ENCODE measurements at places on chromosomes 1 and 21.

GRCh38 chr1:147717706-147718097 is 42.7 kb downstream of the GJA5 start:
- DNase-seq, result no peak

- DNase-seq, result no peak
These were observed 18.4 kb downstream of the HIPK1 start for GRCh38 chr1:113947388-113948107.

DNA sequence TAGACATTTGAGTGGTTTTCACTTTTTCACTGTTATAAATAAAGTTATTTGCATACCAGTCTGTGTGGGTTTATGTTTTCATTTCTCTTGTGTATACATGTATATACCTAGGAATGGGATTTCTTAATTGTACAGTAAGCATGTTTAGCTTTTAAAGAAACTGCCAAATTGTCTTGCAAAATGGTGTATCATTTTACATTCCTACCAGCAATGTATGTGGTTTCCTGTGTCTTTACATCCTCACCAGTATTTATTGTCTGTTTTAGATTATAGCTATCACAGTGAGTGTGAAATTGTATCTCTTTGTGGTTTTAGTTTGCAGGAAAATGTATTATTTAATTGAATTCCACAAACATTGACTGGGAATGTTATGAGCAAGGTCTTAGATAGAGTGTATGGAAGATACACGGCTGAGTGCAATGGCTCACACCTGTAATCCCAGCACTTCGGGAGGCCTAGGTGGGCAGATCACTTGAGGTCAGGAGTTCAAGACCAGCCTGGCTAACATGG is 57.3 kb downstream of the MACF1 start:
- no peak for DNase-seq

GRCh38 chr1:17488995-17489767 is 49.7 kb upstream of the RCC2 start:
- DNase-seq, result no peak

- DNase-seq, result no peak
These were observed 36.2 kb upstream of the DOCK7 start for GRCh38 chr1:62724430-62724829.

DNA sequence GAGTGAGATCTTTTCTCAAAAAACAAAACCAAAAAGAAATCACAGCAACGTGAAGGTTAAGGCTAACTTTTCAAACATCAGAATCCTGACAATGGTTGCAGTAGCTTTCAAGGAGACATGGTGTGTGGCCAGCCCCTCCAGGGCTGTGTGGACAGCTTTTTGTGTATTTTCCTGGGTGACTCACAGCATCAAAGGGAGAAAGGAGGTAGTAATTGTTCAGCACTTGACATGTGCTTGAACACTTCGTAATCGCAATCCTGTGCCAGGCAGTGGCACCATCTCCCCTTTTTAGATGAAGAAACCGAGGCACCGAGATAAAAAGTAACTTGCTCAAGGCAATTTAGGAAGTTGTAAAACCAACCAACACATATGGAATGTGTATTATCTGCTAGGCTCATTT is 10.3 kb downstream of the NBL1 start:
- no peak for DNase-seq

DNA sequence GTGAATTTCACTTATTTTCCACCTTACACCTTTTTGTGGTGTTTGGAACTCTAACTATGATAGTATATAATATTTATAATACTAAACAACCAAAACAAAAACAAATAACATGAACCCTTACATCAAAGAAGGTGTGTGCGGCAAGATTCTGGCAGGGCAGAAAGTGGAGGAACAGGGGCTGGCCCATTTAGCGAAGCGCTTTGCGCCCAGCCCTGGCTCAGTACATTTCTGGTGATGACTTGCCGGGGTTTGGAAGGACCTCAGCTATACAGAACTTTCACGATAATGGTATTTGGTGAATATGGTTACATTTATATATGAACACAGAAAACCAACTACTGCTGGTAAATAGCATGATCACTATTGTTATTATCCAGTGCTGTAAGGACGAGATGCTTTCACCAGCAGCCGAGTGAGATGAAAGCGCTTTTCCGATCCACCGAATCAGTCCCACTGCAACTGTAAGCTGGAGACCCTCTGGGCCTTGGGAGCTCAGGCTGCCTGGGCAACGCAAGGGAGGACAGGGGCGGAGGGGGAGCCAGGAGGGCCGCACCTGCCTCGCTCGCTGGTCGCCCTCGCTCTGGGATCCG is 63.9 kb downstream of the CD247 start:
- no peak for DNase-seq

DNA sequence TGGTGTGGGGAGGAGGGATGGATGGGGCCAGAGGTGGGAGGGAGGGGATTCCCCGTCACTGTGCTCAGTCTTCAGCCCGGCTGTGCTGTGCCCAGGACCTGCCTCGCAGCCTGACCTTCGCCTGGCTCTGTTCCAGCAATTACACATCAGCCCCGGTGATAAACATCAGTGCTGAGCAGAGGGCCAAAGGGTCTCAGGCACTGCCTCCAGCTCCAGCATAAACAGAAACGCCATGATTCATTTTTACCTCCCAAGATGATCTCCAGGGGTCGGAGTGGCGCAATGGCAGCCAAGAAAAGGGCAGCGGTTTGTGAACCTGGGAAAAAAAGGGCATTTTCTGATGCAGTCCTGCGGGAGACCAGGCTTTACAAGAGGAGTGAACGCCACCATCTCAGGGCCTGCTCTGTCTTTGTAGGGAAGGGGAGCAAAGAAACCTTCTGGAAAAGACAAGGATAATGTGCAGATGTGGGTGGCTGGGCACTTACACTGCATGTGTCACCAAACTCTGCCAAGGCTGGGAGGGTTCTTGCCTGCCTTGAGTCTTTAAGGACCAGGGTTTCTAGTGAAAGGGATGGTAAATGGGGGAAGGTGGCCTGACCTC is 28.1 kb downstream of the SHISA4 start:
- no peak for DNase-seq

- no peak for DNase-seq
These were observed 135.2 kb downstream of the PSMG1 start for GRCh38 chr21:39048064-39048463.

GRCh38 chr1:231808990-231809389 is 182.4 kb downstream of the DISC1 start:
- peak; percentile 68 for DNase-seq

GRCh38 chr1:9473032-9473807 is 66.0 kb upstream of the SLC25A33 start:
- DNase-seq, result peak; percentile 17

DNA sequence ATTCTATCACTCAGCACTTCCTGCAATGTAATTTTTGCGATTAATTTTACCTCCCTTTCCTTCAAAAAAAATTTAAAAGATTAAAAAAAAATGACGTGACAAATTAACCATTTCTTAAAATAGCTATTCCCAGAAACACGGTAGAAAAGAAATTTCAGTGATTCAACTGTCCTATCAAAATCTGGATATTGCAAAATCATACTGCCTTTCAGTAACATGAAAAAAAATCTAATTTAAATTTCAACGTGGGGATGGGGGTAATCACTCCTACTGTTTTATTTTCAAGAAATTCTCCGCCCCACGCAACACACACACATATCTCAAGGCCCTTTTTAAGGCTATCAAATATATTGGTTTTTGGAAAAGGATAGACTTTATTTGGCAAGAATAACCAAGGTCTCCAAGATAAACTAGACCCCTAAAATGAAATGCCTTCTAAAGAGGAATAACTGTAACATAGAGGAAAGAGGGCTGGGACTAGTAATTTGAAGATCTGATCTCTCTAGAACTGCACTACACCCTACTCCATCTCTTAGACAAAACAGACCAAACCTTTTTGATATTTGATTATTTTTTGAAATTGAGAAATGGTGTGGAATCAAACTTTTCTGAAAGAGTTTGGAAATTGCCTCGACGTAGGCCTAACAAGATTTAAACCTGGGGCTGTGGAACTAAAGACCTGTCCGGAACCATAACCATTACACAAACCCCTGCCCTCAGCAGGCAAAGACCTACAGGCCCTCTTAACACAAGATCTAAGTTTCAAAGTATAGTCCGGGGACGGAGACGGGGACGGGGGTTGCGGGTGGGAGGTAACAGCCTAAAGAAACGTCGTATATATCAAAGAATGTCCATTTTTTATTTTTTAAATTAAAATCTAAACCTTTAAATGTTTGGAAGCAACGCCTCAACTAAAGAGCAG is 941 bp downstream of the ARNT start:
- no peak for DNase-seq

GRCh38 chr1:197862221-197862620 is 40.2 kb upstream of the C1orf53 start:
- DNase-seq, result no peak

- DNase-seq, result no peak
These were observed 93.9 kb downstream of the ST3GAL3 start for GRCh38 chr1:43801203-43801602.

- no peak for DNase-seq
These were observed 1.4 kb downstream of the ATP5PO start for GRCh38 chr21:33914188-33914587.

- DNase-seq, result peak; percentile 73
These were observed 2.4 kb downstream of the TNFAIP8L2 start for GRCh38 chr1:151158751-151159251.

GRCh38 chr1:219751870-219752507 is 139.1 kb upstream of the ZC3H11B start:
- DNase-seq, result no peak

DNA sequence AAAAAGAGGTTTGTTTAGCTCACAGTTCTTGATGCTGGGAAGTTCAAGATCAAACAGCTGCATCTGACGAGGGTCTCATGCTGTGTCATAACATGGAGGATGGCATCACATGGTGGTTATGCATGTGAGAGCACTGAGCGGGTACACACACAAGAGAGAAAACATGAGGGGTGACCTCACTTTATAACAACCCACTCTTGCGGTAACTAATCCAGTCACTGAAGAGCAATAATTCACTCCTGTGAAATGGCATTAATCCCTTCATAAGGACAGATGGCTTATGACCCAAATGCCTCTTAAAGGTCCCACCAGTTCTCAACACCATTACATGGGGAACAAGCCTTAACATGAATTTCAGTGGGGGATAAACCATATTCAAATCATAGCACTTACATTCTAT is 23.2 kb upstream of the CHIT1 start:
- DNase-seq, result peak; percentile 11

DNA sequence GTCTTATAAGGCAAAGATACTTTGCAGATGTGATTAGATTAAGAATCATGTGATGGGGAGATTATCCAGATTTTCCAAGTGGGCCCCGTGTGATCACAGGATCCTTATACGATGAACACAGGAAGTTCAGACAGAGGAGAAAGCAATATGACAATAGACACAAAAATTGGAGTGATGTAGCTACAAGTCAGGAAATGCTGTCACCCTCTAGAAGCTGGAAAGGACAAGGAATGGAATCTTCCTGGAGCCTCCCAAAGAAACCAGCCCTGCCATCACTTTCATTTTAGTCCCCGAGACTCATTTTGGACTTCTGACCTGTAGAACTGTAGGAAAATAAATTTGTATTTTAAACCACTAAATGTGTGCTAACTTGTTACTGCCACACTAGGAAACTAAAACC is 61.9 kb upstream of the C1orf21 start:
- DNase-seq, result no peak

- DNase-seq, result no peak
These were observed 11.1 kb upstream of the ETV3L start for GRCh38 chr1:157110686-157111085.

- peak; percentile 57 for DNase-seq
These were observed 5.2 kb upstream of the PIGR start for GRCh38 chr1:206951318-206952100.

- DNase-seq, result no peak
These were observed 79.7 kb downstream of the PDE9A start for GRCh38 chr21:42733037-42733627.

DNA sequence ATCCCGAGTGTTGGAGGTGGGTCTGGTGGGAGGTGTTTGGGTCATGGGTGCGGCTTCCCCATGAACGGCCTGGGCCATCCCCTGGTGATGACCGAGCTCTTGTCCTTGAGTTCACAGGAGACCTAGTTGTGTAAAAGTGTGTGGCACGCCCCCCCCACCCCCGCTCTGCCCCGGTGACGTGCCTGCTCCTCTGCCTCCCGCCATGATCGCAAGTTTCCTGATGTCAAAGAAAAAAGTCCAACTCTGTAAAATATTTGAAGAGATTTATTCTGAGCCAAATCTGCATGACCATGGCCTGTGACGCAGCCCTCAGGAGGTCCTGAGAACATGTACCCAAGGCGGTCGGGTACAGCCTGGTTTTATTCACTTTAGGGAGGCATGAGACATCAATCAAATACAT is 125.1 kb upstream of the COL6A1 start:
- no peak for DNase-seq

- DNase-seq, result no peak
These were observed 31.0 kb upstream of the IFI16 start for GRCh38 chr1:158978730-158979129.

DNA sequence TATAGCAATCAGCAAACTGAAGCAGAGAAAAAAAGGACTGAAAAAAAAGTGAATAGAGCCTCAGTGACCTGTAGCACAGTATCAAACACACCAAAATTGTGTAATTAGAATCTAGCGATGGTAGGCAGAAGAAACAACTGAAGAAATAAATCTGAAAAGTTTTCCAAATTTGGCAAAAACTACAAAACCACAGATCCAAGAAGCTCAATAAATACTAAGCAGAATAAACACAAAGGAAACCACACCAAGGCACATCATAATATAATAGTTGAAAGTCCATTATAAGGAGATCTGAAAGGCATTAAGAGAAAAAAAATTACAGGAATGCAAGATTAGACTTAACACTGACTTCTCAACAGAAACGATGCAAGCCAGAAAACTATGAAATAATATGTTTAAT is 7.1 kb upstream of the IL12RB2 start:
- no peak for DNase-seq
